Activated CD4-positive, alpha-beta memory T cell treated with anti-CD3 and anti-CD28 coated beads, Interleukin-2, amount 10 ng/mL, durations not matched to agents 7 days and 5 days (primary cell): ENCODE measurements at places on chromosomes 3 and 15. TPM values are rescaled to one million over a fixed set of nuclear protein-coding genes. Genes with fewer than 3 reads are reported as not detected.

SPG11 gene
- total RNA-seq, result 76.9 TPM

MAP1A gene
- 9.3 TPM for total RNA-seq

- H3K4me1 ChIP-seq, result no peaks in the 10 kb centered on the region
- no peaks in the 10 kb centered on the region for H3K27me3 ChIP-seq
- no peak for DNase-seq
Measured at GRCh38 chr3:173796405-173796804, 398.9 kb downstream of the NLGN1 start.

GRCh38 chr15:40313531-40314398 is 6.0 kb upstream of the PLCB2 start:
- DNase-seq, result no peak
- H3K27ac ChIP-seq, result no peak overlapping the region
- peaks cover 43% of the 10 kb centered on the region for H3K27me3 ChIP-seq
- peaks cover 17% of the 10 kb centered on the region for H3K4me1 ChIP-seq
- no peaks in the 10 kb centered on the region for H3K36me3 ChIP-seq
- H3K4me3 ChIP-seq, result no peak overlapping the region

HEG1 gene
- total RNA-seq, result 26.7 TPM

- no peak overlapping the region for H3K4me3 ChIP-seq
- DNase-seq, result no peak
- peaks cover 59% of the 10 kb centered on the region for H3K4me1 ChIP-seq
- H3K27me3 ChIP-seq, result no peaks in the 10 kb centered on the region
- no peak overlapping the region for H3K27ac ChIP-seq
Measured at GRCh38 chr15:78440375-78441373, 2.7 kb downstream of the IREB2 start.

GRCh38 chr15:60179786-60180391 is 175.8 kb downstream of the FOXB1 start:
- H3K4me3 ChIP-seq, result no peak overlapping the region
- no peak overlapping the region for H3K27ac ChIP-seq
- H3K27me3 ChIP-seq, result peaks cover 38% of the 10 kb centered on the region
- no peaks in the 10 kb centered on the region for H3K4me1 ChIP-seq
- no peaks in the 10 kb centered on the region for H3K36me3 ChIP-seq

FAM107A gene
- total RNA-seq, result not detected

- no peak for DNase-seq
- H3K4me3 ChIP-seq, result peak overlapping the region; percentile 81
- H3K4me1 ChIP-seq, result peaks cover 64% of the 10 kb centered on the region
- H3K27me3 ChIP-seq, result no peaks in the 10 kb centered on the region
Measured at GRCh38 chr3:23811185-23811527, 5.4 kb downstream of the UBE2E1 start.

TRIM59 gene
- 54.3 TPM for total RNA-seq

- no peaks in the 10 kb centered on the region for H3K36me3 ChIP-seq
- H3K4me3 ChIP-seq, result no peak overlapping the region
- no peak overlapping the region for H3K27ac ChIP-seq
- H3K4me1 ChIP-seq, result no peaks in the 10 kb centered on the region
- H3K27me3 ChIP-seq, result peaks cover 59% of the 10 kb centered on the region
- peak; percentile 18 for DNase-seq
Measured at GRCh38 chr15:38414357-38414756, 39.6 kb upstream of the FAM98B start.

ABCC5 gene
- 25.3 TPM for total RNA-seq

DNA sequence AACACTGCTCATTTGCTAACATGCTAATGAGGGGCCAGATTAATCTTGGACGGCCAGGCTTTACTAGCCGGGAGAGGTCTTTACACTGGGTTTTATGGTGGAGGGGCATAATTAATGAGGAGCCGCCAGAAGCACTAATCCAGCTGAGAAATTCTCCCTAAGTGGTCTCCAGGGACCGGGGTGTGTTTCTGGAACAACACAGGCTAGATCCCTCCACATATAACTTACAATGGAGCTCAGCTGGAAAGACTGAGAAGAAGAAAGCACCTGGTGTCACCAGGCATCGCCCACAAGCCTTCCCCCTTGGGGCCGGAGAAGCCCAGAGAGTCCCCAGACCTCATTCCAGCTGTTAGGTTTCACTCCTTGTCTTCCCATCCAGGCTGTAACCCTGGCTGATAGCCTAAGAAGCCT is 127.5 kb downstream of the MEGF11 start:
- no peak overlapping the region for H3K4me3 ChIP-seq
- no peaks in the 10 kb centered on the region for H3K36me3 ChIP-seq
- peaks cover 12% of the 10 kb centered on the region for H3K27me3 ChIP-seq
- DNase-seq, result no peak
- no peaks in the 10 kb centered on the region for H3K4me1 ChIP-seq

GCHFR gene
- total RNA-seq, result 39.6 TPM

- no peak overlapping the region for H3K4me3 ChIP-seq
- H3K36me3 ChIP-seq, result peaks cover 20% of the 10 kb centered on the region
- H3K4me1 ChIP-seq, result peaks cover 27% of the 10 kb centered on the region
- no peak overlapping the region for H3K27ac ChIP-seq
- no peak for DNase-seq
Measured at GRCh38 chr15:62052713-62053112, 7.5 kb downstream of the VPS13C start.

- H3K27me3 ChIP-seq, result no peaks in the 10 kb centered on the region
- H3K27ac ChIP-seq, result no peak overlapping the region
- H3K4me3 ChIP-seq, result no peak overlapping the region
- H3K4me1 ChIP-seq, result peaks cover 4% of the 10 kb centered on the region
- DNase-seq, result no peak
Measured at GRCh38 chr3:31929826-31930502, 51.1 kb downstream of the OSBPL10 start.

GRCh38 chr15:71686221-71687050 is 123.9 kb upstream of the NR2E3 start:
- H3K36me3 ChIP-seq, result no peaks in the 10 kb centered on the region
- no peak overlapping the region for H3K4me3 ChIP-seq
- H3K27me3 ChIP-seq, result peaks cover 24% of the 10 kb centered on the region
- H3K27ac ChIP-seq, result no peak overlapping the region
- no peak for DNase-seq

IGF2BP2 gene
- total RNA-seq, result 0.40 TPM

GOLGA6B gene
- not detected for total RNA-seq

GRCh38 chr3:179432021-179432420 is 19.2 kb downstream of the GNB4 start:
- no peak for DNase-seq
- H3K4me1 ChIP-seq, result no peaks in the 10 kb centered on the region
- H3K27ac ChIP-seq, result no peak overlapping the region
- H3K36me3 ChIP-seq, result no peaks in the 10 kb centered on the region
- H3K27me3 ChIP-seq, result peaks cover 3% of the 10 kb centered on the region

DNA sequence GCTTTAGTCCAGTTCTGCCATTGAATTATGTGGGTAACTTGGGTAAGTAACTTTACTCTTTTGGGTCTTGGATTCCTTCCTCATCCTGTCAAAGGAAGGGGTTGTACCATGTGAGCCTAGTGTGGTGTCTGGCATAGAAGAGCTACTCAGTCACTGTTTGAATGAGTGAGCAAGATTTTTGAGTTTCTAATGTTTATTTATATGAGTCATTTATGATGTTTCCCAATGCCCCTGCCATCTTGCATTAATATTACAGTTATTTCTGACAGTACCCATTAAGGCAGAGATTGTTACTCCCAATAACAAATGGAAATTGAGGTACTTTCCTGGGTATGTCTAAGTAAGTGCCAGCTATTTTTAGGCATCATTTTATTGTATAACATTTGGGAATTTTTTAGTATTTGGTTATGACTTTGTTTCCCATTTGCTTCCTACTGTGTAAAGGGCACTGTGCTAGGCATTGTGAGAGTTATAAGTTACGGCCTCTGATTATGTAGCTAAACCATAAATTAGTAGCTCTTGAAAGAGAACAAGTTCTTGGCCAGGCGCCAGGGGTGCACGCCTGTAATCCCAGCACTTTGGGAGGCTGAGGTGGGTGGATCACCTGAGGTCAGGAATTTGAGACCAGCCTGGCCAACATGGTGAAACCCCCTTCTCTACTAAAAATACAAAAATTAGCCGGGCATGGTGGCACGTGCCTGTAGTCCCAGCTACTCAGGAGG is 23.5 kb downstream of the NR1D2 start:
- H3K27me3 ChIP-seq, result no peaks in the 10 kb centered on the region
- H3K27ac ChIP-seq, result no peak overlapping the region
- H3K4me1 ChIP-seq, result no peaks in the 10 kb centered on the region
- H3K4me3 ChIP-seq, result no peak overlapping the region
- DNase-seq, result no peak
- H3K36me3 ChIP-seq, result no peaks in the 10 kb centered on the region

DNA sequence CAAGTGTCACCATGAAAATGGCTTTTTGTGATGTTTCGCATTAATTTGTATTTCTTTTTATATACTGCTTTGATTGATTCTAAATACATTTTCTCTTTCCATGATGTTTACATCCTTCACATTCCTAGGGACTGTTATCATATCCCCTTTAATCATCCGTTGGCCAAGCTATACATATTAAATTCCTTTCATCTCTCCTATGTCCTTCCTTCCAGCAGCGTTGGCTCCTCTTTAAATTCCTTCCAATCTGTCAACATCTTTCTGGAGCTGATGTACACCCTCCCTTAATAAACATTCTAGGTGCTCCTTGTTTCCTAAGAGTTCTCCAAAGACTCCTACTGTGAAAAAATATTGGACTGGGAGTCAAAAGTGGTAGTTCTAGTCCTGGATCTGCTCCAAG is 87.8 kb downstream of the IGF2BP2 start:
- H3K27me3 ChIP-seq, result peaks cover 8% of the 10 kb centered on the region
- DNase-seq, result no peak
- no peak overlapping the region for H3K4me3 ChIP-seq
- H3K4me1 ChIP-seq, result peaks cover 2% of the 10 kb centered on the region
- no peaks in the 10 kb centered on the region for H3K36me3 ChIP-seq
- no peak overlapping the region for H3K27ac ChIP-seq

GRCh38 chr15:37793851-37794250 is 140.6 kb upstream of the TMCO5A start:
- no peak for DNase-seq
- H3K4me1 ChIP-seq, result no peaks in the 10 kb centered on the region
- no peak overlapping the region for H3K4me3 ChIP-seq
- H3K36me3 ChIP-seq, result no peaks in the 10 kb centered on the region
- no peak overlapping the region for H3K27ac ChIP-seq
